ENCODE measurements at places on chromosomes 16 and 17.
A peak's percentile ranks its signal among the peaks of the same experiment; 100 is the strongest.

DNA sequence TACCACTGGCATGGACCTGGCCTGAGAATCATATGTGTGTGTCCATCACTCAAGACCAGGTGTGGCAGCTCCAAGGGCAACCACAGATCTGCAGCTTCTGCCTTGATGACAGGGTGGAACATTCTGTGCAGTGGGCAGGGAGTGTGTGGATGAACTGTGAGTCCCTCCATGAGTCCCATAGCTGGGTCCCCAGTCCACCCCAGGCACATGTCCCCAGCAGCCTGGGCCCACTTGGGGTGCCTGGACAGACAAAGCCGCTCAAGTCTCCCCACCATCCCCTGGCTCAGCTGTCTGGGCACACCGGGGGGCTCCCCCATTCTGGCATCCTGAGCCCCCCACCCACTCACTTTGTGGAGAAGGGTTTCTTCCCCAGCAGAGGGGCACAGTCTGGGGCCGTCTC is 4.6 kb upstream of the KRT16 start:
- no peak for DNase-seq

- DNase-seq: no peak
These were observed 18.7 kb upstream of the ARHGAP17 start for GRCh38 chr16:25033852-25034251.

GRCh38 chr17:50056217-50056960 is 479 bp downstream of the ITGA3 start:
- peak; percentile 19 for DNase-seq

DNA sequence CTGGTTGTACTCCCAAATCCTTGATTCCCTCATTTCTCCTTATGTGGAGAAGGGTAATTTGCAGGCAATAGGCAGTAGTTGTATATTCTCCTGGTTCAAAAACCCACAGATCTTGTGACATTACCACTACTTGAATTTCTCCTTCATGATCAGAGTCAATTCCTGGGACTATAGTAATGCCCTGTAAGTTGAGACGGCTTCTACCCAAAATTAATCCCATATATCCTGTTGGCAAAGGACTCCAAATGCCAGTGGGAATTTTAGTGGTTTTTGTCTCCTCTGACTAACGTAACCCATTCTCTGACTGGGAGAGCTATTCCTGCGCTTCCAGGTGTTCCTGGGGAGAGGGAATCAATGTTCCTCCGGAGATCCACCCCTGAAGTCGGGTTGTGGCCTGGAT is 11.6 kb upstream of the ZNF689 start:
- no peak for DNase-seq

DNA sequence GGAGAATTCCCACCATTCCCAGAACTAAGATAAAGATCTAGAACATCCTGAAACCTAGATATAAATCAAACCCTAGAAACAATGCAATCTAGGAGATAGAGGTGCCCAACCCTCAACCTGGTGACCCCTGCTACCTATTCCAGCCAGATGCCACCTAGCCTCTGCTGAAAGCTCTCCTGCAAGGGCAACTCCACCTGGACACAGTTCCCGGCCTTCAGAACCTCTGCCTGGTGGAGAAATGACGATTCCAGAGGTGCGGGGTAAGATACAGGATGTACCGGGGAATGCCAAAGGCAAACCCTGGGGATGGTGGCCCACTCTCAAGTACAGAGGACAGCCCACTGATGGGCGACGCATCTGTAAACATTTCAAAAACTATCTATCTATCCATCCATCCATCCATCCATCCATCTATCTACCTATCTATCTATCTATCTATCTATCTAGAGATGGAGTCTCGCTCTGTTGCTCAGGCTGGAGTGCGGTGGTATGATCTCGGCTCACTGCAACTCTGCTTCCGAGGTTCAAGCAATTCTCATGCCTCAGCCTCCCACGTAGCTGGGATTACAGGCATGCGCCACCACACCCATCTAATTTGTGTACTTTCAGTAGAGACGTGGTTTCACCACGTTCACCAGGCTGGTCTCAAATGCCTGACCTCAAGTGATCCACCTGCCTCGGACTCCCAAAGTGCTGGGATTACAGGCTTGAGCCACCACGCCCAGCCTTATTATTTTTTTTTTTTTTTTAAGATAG is 19.0 kb downstream of the MEAK7 start:
- DNase-seq: no peak

GRCh38 chr16:29745121-29745852 is 503 bp downstream of the C16orf54 start:
- no peak for DNase-seq

- DNase-seq: no peak
These were observed 430.8 kb downstream of the WWOX start for GRCh38 chr16:78530283-78530682.

DNA sequence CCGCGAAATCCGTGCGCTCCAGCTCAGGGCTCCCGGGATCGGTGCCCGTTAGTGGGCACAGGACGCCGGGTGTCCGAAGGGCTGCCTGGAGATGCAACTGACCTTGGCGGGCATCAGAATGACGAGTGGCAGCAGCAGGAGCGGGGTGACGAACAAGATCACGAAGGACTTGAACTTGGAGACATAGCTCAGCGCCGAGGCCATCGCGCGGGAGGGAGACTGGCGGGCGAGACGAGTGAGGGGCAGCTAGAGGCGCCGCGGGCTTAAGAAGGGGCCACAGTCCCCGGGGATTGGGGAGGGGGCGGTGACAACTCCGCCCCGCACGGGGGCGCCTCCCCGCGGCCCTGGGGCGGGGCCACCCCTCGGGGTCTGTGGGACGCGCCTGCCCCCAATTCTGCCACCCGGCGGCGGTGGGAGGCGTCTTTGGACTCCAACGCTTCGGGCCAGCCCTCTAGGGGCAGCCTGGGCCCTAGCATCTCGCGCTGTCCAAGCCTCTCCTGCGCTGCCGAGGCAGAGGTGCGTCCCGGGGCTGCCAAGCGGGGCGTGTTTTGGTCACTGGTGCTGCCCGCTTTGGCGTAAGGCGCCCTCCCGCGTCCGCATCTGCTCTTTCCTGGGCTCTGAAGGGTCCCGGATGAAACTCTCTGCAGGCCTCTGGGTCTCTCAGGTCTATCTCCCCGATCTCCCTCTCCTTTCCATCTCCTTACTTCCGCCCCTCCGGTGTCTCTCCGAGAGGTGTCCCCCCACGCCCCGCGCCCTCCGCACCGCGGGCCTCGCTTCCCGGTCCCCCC is at the start of gene SLC13A5:
SLC13A5 (minus strand) TSS at position 240 of the 788 bp plus-strand sequence; CDS start at position 204, 36 bp downstream.
- DNase-seq: no peak
